Stimulated activated CD8-positive, alpha-beta memory T cell treated with anti-CD3 and anti-CD28 coated beads, Interleukin-15, amount 100 ng/mL, for 48 hours (primary cell): ENCODE measurements at places on chromosomes 3 and 15.

DNA sequence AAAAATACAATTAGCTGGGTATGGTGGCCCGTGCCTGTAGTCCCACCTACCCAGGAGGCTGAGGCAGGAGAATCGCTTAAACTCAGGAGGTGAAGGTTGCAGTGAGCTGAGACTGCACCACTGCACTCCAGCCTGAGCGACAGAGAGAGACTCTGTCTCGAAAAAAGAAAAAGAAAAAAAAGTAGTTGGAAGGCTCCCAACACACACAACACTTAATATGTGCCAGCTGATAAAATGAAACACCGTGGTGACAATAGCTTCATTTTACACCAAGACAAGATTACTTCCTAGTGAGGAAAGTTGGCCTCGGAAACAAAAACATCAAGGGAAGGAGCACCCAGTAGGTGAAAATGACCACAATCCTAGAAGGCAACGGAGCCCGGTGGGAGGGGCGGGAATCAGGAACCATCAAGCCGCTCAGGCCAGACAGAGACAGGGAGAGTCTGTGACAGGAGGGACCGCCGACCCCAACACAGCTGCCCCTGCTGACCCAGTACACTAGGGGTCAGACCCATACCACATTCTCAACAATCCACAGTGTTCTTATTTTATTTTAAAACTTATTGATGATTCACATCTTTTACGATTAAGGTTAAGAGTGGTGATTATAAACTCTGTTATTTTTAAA, 54.5 kb upstream of the OCA2 start:
- DNase-seq = no peak

- no peak for DNase-seq
These were observed 12.9 kb upstream of the MUSTN1 start for GRCh38 chr3:52847726-52848125.

- no peak for DNase-seq
These were observed 81.7 kb upstream of the UMPS start for GRCh38 chr3:124648551-124648950.

DNA sequence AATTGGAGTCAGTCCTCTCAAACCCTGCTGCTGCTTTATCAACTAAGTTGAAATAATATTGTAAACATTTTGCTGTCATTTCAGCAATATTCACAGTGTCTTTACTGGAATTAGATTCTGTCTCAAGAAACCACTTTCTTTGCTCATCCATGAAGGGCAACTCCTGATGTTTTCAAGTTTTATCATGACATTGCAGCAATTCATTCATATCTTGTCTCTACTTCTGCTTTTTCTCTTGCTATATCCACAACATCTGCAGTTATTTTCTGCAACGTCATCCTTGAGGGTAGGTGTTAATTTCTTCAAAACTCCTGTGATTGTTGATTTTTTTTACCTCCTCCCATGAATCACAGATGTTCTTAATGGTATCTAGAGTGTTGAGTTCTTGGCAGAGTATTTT, 181.6 kb downstream of the EPHA6 start:
- DNase-seq = no peak

DNA sequence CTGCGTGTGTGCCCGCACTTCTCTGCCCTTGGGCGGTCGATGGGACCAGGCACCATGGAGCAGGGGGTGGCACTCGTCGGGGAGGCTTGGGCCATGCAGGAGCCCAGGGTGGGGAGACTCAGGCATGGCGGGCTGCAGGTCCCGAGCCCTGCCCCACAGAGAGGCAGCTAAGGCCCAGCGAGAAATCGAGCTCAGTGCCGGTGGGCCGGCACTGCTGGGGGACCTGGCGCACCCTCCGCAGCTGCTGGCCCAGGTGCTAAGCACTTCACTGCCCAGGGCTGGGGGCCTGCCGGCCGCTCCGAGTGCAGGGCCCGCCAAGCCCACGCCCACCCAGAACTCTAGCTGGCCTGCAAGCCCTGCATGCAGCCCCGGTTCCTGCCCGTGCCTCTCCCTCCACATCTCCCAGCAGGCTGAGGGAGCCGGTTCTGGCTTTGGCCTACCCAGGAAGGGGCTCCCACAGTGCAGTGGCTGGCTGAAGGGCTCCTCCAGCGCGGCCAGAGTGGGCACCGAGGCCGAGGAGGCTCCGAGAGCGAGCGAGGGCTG, 553 bp upstream of the RTP4 start:
- DNase-seq = no peak

DNA sequence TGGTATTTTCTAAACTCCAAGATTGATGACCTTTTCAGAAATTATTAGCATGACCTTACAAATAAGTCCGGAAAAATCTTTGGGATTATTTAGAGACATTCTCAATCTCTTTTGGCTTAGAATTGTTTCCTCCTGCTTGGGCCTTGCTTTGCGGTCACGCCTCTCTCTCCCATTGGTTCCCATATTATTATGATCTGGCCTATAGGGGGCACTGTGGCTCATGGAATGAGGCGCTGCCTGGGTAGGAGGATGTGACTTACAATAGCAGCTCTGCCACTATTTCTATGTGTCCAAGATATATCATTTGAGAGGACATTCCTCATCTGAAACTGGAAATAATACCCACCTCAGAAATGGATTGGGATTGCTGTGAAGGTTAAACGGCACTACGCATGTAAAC, 464.9 kb downstream of the MFSD1 start:
- no peak for DNase-seq
